ENCODE measurements at places on chromosomes 6 and 20.

GRCh38 chr20:41352666-41353065, 12.0 kb downstream of the LPIN3 start:
- no peak for DNase-seq

GRCh38 chr6:17585766-17586490, 14.2 kb upstream of the FAM8A1 start:
- no peak for DNase-seq

DNA sequence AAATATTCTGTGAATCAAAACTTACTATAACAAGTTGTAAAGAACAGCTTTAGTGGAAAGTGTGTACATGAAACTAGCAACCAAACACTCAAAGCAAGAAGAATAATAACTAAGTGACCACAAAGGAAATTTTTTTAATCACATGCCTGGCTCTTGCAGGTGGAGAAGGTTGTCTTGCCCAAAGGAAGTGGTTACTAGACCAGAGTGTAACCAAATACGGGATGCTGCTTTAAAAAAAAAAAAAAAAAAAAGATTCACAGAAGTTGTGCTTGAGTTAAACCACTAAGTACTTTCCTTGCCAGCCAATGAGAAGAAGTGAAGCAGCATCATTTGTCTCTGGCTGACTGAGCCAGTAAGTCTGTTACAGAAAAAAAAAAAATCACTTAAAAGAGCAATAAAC, 19.1 kb upstream of the HLA-DQB1 start:
- DNase-seq = peak; percentile 87

DNA sequence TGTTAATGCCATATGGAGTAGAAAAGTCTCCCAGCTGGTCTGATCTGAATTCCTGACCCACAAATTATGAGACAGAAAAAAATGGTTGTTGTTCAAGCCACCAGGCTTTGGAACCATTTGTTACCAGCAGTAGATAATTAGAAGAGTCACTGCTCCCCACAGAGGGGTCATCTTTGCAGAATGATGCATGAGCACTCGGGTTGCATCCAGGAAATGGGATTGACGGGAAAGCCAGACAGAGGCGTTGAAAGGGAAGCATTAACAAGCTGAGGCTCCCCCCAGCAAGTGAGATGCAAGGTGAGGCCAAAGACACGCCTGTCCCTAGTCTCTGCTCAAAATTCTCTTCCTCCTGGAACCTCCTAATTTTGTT, 182.5 kb downstream of the SYNDIG1 start:
- no peak for DNase-seq

GRCh38 chr20:54254596-54254995, 46.7 kb downstream of the PFDN4 start:
- DNase-seq = no peak

- DNase-seq = no peak
Measured at GRCh38 chr6:133512410-133513016, 271.4 kb downstream of the EYA4 start.

DNA sequence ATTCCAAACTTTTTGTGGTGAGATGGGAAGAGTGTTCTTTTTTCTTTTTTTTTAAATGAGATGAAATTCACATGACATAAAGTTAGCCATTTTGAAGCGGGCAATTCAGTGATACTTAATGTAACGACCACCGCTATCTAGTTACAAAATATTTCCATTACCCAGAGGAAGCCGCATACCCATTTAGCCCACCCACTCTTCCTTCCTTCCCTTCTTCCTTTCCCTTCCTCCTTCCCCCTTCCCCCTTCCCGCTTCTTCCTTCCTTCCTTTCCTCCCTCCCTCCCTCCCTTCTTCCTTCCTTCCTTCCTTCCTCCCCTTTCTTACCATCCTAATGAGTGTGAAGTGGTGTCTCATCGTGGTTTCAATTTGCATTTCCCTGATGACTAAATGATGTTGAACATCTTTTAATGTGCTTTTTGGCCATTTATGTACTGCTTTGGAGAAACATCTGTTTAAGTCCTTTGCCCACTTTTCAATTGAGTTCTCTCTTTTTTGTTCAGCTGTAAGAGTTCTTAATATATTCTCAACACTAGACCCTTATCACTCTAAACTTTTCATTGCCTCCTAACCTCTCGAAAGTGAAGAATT, 371.1 kb downstream of the FARS2 start:
- DNase-seq = no peak

DNA sequence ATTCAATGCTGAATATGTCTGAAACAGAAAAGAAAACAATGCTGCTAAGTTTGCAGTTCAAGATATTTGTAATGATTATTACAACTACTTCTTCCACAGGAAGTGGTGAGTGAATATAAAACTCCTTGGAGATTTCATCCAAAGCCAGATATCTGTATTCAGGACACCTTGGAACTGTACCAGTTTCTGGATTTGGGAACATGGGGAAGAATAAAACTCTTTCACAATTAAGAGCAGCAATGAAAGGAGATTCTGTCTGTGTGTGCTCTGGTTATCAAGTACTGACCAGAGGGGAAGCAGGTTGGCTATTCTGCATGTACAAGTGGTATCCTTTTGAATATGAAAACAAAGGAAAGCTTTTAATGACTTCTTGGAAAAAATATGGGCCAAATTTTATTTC, 21.1 kb downstream of the ELOVL2 start:
- no peak for DNase-seq

GRCh38 chr6:74834967-74835366, 370.9 kb downstream of the COL12A1 start:
- no peak for DNase-seq

GRCh38 chr6:3625149-3625979, 126.1 kb downstream of the PXDC1 start:
- DNase-seq = no peak
